Activated T-cell treated with anti-CD3 and anti-CD28 coated beads for 4 hours (primary cell): ENCODE measurements at places on chromosomes 2 and 18.

DNA sequence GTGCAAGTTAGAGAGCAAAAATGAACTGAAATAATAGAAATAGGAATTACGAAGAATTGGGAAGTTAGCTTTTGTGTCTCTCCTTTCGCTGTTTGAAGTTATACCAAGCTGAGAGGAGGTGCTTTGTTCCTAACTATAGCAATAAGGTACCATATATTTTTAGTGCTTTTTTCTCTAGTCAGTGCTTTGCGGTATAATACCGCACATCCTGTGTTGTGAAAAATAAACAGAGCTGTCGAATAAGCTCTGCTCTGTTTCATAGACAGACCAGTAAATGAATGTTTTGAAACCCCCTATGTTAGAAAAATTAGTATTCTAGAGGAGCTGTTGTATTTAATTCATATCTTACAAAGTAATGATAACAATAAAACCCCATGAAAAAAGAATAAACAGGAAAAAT, 130.8 kb downstream of the MAP4K4 start:
- DNase-seq: no peak

DNA sequence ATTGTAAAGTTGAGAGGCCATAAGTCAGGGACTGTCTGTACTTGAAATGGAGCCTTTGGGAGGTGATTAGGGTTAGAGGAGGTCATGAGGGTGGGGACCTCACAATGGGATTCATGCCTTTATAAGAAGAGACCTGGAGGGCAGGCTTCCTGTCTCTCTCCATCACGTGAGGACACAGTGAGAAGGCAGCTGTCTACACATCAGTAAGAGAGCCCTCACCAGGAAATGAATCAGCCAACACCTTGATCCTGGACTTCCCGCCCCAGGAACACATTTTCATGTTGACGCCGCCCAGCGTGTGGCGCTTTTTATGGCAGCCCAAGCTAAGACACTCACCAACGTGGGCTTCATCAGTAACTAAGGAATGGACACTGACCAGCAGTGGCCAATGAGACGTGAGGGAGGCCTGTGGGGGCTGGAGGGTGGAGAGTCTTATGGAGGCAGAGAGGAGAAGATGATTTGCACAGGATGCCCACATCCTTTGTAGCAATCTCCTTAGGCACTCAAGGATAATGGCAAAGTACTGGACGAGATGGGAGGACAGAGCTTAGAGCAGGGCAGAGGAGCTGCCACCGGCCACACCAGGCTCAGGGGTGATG, 162.7 kb downstream of the EIPR1 start:
- no peak for DNase-seq

DNA sequence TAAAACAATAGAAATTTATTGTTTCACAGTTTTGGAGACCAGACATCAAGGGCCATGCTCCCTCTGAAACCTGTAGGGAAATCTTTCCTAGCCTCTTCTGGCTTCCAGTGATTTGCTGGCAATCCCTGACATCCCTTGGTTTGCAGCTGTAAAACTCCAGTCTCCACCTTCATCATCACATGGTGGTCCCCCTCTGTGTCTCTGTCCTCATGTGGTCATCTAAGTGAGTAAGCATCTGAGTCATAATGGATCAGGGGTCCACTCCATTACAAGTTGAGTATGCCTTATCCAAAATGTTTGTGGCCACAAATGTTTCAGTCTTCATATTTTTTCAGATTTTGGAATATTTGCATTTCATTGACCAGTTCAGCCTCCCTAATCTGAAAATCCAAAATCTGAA, 5.6 kb upstream of the SGPP2 start:
- no peak for DNase-seq

- DNase-seq: no peak
Measured at GRCh38 chr2:216649574-216649973, 16.4 kb downstream of the IGFBP2 start.

DNA sequence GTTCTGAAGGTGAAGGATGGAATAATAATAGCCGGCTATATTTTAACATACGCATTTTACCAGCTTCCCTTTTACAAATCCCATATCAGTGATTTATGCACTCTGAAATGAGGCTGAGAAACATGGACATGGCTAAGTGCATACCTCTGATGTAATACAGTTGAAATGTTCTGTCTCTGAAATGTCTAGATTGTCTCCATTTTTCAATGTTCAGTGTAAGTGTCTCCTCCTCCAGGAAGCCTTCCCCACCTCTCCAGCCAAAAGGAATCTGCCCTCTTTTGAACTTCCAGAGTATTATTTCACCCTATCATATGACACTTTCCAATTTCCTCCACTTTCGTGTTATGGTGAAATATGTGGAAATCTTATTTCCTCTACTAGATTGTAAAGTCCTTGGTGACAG, 29.5 kb upstream of the ME2 start:
- DNase-seq: no peak

DNA sequence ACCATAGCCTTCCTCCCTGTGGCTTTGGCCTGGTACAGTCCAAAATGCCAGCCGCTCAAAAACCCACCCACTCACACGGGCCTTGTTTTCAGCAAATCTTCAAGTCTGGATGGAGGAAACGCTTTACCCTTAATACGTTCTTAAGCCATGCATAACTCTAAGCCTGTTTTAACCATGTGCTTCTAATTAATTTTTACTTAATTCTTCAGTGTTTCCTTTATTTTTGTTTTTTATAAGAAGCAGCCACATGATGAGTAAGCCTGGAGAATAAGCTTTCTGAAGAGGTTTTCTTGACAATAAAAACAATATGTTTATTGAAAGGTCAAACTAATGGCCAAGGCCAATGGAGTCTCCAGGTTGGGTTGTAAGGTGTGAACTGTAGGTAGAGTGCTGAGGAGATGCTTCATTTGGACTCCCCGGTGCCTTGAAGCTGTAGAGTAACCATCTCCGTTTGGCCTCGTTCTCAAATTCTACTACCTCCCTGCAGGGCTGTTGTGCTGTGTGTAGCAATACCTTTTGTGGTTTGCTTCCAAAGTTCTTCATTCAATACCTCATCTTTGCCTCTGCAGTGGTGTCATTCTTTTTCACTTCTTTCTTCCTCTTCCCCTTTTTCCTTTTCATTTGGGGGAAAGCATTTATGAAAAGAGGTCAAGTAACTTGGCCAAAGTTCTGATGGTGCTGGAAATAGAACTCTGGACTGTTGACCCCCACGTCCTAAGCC, 113.7 kb downstream of the PRKCE start:
- no peak for DNase-seq

- peak; percentile 61 for DNase-seq
Measured at GRCh38 chr2:113876503-113877387, 13.1 kb upstream of the ACTR3 start.

- DNase-seq: no peak
Measured at GRCh38 chr2:231124838-231125568, at the start of gene HTR2B. Gene HTR2B (minus strand): TSS chr2:231125042. CDS start chr2:231123764, 1,278 bp downstream.

- no peak for DNase-seq
Measured at GRCh38 chr2:27798948-27799645, 27.6 kb downstream of the MRPL33 start.

GRCh38 chr2:16650287-16651249, 15.1 kb downstream of the CYRIA start:
- no peak for DNase-seq

- no peak for DNase-seq
Measured at GRCh38 chr18:23875966-23876895, 138.3 kb upstream of the TTC39C start.

DNA sequence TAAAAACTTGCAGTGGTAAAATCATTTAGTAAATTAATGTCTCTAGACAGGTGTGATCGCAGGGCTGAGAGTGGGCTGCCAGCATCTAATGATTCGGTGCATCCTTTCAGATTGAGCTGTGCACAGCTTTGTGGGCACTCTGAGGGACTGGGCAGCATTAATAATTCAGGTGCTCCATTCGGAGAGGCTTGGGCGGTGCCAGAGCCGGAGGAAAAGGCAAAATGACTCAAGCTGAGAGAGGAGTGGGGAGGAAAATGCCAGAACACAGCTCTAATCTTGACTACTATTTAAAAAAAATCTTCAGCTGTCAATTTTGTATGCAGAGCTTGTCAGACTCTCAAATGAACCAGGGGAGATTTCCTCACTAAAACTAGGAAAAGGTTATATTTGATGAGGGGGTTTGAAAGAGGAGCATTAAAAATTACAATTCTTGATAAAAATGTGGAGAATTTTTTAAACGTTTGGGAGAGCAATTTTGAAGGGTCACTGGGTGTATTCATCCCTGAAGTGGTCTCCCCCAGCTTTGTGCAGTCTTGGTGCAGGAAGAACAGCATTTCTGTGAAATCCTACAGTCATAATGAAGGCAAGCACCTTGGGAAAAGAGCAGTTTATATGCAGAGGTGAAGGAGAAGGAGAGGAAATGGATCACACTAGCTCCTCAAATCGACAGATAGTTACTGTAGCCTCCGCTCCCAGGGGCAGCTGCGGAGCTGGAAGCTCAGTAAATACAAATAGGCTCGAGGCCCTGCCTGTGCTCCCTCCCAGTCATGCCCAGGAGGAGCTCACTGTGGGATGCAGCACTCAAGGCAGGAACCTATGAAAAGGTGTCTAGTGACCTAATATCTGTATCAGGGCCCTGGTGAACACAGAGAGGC, 535.4 kb upstream of the RAB6C start:
- no peak for DNase-seq

GRCh38 chr2:180707175-180707883, 273.1 kb upstream of the UBE2E3 start:
- no peak for DNase-seq

GRCh38 chr2:115162494-115163293, 720.3 kb downstream of the DPP10 start:
- no peak for DNase-seq

DNA sequence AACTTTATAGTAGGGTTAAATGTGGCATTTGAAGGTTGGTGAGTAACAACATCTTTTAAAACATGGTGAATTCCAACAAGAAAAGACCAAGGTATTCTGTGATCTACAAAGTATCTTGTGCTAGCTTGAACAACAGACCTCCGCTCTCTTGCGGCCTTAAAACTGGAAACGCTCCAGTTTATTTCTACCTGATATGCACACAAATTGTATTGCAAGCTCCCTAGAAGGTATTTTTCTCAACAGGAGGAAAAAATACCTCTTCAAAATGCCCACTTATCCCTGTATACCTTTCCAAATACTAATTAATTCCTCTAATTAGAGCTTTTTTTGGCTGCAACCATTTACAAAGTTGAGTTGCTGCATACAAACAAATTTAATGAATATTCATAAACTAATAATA, 69.5 kb downstream of the KCNH7 start:
- no peak for DNase-seq

- no peak for DNase-seq
Measured at GRCh38 chr2:26217720-26218119, 26.7 kb downstream of the HADHA start.

DNA sequence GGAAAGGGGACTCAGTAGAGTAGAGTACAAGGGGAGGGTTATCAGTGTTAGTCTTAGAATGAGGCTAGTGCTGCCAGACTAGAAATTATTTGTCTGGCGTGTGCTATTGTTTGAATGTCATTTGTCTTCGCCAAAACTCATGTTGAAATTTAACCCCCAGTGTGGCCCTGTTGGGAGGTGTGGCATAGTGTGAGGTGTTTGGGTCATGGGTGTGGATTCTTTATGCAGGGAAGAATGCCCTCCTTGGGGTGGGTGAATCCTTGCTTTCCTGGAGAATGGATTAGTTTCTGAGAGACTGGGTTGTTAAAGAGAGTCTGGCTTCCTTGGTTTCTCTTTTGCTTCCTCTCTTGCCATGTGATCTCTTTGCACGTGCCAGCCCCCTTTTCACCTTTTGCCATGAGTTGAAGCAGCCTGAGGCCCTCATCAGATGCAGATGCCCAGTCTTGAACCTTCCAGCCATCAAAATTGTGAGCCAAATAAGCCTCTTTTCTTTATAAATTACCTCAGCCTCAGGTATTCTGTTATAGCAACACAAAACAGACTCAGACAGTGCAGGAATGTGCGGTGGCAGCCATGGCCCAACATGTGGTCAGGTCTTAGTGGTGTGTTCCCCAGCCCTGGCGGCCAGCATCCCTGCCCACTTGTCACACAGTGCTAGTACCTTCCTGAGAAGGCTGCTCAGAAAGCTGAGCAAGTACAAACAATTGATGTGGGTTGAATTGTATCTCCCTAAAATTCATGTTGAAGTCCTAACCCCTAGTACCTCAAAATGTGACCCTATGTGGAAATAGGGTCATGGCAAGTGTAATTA, 48.4 kb upstream of the NAB1 start:
- DNase-seq: no peak

GRCh38 chr2:69907216-69907615, 7.7 kb upstream of the MXD1 start:
- no peak for DNase-seq

GRCh38 chr2:173823543-173823939, 141.6 kb downstream of the SP3 start:
- DNase-seq: no peak

DNA sequence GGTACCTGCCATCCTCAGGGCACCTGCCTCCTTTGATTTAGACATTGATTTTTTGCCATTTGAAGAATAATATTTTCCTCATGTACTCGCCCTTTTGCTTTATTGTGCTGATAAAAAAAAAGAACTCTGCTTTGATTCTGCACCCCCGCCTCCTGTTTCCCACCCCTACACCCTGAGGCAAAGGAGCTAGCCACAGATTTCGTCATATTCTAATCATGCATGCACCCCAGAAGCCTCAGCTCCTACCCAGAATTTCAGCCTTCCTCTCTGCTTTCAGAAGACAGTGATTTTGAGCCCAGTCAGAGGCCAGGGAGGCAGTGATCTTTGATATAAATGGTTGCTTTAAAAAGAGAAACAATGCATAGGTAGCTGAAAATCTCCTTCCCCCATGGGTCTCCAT, 329.0 kb downstream of the PTPRM start:
- DNase-seq: no peak

- no peak for DNase-seq
Measured at GRCh38 chr2:203997980-203998809, 61.6 kb downstream of the ICOS start.

GRCh38 chr2:72148837-72149555, 1.3 kb upstream of the CYP26B1 start:
- DNase-seq: no peak

- DNase-seq: peak; percentile 17
Measured at GRCh38 chr2:234164493-234165413, 114.3 kb downstream of the SPP2 start.
